ENCODE measurements at places on chromosomes 7 and 10.

GRCh38 chr7:157361537-157361936 lies 24.7 kb downstream of the DNAJB6 start:
- no peak for DNase-seq

DNA sequence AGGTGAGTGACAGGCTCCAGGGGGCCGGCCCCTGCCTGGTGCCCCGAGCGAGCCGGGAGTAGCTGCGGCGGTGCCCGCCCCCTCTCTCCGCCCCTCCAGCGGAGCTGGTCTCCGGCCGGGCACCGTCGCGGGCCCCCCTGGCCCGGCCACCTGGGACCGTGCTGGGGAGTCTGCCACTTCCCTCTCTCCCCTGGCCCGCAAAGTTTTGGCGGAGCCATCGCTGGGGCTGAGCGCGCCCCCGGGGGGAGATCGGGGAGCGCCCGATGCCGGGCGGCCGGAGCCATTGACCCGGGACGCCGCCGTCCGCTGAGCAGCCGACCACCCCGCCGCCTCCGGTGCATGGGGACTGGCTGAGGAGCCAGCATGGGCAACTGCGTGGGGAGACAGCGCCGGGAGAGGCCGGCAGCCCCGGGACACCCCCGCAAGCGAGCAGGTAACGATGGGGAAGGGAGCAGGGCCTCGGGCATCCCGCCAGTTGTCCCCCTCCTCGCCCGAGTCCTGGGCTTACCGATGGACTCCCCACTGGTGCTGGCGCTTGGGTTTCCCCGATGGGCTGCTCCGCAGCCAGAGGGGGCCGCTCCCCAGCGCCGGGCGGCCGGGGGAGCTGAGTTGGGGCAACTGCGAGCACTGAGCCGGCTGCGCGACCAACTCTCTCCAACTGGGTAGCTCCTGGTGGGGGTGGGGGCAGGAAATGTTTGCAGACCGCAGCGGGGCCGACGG lies at the start of gene UBTD1:
UBTD1 (plus strand) TSS at position 84 of the 720 bp plus-strand sequence; CDS start at position 364, 280 bp downstream.
- no peak for DNase-seq

- no peak for DNase-seq
Measured at GRCh38 chr7:28145931-28146330, 34.7 kb downstream of the JAZF1 start.

DNA sequence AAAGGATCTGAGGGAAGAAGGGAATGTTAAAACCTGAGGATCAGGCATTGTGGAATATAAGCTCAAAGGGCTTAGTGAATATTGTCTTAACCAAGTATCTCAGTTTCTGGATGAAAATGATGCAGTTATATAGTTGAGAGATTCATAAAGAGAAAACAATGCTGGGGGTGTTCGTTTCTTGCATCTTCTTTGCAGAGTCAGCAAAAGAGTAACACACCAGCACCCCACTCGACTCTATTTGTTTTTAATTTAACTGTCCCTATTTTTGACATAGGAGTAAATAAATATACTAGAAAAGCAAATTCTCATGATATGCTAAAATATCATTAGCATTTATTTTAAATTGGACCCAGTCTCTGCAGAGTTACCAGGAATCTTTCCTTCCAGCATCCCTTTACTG lies 7.6 kb upstream of the OIT3 start:
- no peak for DNase-seq

GRCh38 chr7:23422909-23423308 lies 47.4 kb downstream of the IGF2BP3 start:
- DNase-seq = no peak

DNA sequence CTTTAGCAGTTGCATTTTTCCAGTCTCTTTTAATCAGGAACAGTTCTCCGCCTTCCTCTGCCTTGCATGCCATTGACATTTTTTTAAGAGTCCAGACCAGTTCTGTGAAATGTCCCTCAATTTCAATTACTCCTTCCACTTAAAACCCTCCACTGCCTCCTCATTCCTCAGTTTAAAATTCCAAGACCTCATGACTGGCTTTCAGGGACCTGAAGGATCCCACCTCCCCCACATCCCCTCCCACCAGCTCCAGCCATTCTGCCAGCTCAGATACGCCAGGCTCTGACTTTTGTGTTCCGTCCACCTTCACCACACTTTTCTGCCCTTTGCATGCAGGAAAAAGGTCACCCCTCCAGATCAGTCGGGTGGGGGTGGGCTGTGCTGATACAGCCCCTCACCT lies 8.7 kb downstream of the TNRC18 start:
- no peak for DNase-seq

GRCh38 chr7:132024290-132024689 lies 467.9 kb upstream of the PODXL start:
- no peak for DNase-seq

GRCh38 chr10:103800789-103801540 lies 54.4 kb downstream of the SH3PXD2A start:
- DNase-seq = no peak

- DNase-seq = no peak
Measured at GRCh38 chr10:32125023-32125422, 68.8 kb upstream of the KIF5B start.

- no peak for DNase-seq
Measured at GRCh38 chr7:157077021-157077420, 61.7 kb upstream of the UBE3C start.

- DNase-seq = no peak
Measured at GRCh38 chr10:54869022-54869421, 68.0 kb upstream of the PCDH15 start.

GRCh38 chr7:6317797-6318438 lies 45.5 kb upstream of the CYTH3 start:
- peak; percentile 45 for DNase-seq

GRCh38 chr10:91521439-91521838 lies 111.3 kb downstream of the HECTD2 start:
- peak; percentile 20 for DNase-seq

DNA sequence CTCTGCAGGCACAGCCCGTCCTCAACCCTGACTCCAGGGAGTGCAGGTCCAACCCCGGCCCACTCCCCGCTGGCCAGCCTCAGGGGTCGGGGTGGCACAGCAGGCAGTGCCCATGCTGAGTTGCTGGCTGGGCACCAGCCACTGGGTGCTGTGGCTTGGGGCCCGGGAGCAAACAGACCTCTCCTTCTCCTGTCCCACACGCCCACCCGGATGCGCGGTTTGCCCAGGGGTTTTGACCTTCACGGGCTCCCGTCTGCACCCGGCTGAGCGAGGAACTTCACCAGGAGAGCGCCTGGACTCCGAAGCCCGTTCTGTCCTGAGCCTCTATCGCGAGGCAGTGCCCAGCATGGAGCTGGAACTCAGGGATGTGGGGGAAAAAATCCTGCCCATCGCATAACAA lies 2.6 kb upstream of the GRIFIN start:
- DNase-seq = no peak

- peak; percentile 81 for DNase-seq
Measured at GRCh38 chr7:147869456-147869855, 721.1 kb upstream of the C7orf33 start.

DNA sequence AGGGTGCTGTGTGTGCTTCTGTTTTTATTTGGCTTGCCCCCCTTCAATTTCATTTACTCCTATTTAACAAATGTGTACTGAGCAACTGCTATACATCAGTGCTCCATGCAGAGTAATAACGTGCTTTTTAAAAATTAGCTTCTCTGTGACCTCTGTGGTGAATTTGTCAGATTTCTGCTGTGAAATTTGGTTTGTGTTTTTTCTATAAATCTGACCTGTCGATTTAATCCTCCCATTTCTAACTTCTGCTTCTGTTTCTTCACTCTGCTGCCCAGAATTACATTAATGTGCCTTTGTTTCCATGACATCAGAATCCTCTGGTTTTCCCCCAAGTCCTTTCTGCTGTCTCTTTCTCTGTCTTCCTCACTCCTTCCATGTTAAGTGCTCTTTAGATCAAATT lies 123.8 kb upstream of the CACNA2D1 start:
- no peak for DNase-seq

- DNase-seq = no peak
Measured at GRCh38 chr10:88765816-88766215, 6.0 kb downstream of the LIPN start.

DNA sequence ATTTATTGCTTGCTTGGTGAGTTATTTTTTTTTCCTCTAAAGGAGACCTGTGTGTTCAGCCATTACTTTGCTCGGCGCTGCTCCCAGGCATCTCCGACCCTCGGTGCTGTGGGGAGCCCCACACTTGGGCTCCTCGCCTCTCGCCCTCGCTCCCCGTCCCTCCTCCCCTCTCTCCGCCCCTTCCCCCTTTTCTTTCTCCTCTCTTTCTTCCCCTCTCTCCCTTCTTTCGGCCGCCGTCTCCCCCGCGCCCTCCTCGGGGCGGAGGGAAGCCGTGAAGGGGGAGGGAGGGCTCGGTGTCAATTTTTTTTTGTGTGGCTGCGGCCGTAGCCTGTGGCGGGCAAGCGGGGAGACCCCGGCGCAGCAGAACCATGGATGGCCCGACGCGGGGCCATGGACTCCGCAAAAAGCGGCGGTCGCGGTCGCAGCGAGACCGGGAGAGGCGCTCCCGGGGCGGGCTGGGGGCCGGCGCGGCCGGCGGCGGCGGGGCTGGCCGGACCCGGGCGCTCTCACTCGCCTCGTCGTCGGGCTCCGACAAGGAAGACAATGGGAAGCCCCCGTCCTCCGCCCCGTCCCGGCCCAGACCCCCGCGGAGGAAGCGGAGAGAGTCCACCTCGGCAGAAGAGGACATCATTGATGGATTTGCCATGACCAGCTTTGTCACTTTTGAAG lies 1.1 kb downstream of the AUTS2 start:
- DNase-seq = no peak

- no peak for DNase-seq
Measured at GRCh38 chr7:134593530-134594392, 44.9 kb downstream of the AKR1B15 start.

GRCh38 chr7:29486191-29486700 lies 77.4 kb upstream of the PRR15 start:
- no peak for DNase-seq

DNA sequence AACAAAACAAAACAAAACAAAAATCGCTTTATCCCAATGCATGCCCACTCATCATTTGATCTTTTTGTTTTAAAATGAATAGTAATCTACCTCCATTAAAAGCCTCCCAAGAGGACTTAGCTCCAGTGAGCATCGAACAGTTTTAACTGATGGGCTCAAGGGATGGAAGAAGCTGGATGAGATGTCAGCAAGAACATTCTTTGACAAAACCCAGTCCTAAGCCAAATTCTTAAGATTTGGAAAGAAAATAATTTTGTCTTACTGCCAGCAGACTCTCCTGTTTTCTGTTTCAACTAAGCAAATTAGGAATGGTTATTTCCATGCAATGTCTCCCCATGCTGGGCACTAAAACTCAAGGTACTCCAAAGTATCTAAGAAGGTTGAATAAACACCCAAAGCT lies 127.3 kb downstream of the RNLS start:
- DNase-seq = no peak

DNA sequence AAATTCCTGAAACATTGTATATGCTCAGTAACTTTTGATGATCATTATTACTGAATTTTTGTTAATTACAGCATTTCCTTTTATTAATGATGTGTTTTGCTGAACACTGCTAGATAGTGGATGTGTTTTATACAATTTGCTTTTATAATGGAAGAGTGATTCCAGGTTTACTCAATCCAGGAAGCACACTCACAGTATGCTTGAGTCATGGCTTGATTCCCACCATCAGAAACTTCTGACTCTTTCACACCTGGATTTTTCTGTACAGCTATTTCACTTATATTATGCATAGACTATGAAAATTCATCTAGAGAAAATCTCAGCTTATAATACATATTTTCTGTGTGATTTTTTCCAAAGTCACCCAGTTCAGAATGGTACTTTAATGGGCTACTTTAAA lies 1040.9 kb downstream of the GRM8 start:
- no peak for DNase-seq

- no peak for DNase-seq
Measured at GRCh38 chr10:124245806-124246440, 152.5 kb upstream of the CHST15 start.

DNA sequence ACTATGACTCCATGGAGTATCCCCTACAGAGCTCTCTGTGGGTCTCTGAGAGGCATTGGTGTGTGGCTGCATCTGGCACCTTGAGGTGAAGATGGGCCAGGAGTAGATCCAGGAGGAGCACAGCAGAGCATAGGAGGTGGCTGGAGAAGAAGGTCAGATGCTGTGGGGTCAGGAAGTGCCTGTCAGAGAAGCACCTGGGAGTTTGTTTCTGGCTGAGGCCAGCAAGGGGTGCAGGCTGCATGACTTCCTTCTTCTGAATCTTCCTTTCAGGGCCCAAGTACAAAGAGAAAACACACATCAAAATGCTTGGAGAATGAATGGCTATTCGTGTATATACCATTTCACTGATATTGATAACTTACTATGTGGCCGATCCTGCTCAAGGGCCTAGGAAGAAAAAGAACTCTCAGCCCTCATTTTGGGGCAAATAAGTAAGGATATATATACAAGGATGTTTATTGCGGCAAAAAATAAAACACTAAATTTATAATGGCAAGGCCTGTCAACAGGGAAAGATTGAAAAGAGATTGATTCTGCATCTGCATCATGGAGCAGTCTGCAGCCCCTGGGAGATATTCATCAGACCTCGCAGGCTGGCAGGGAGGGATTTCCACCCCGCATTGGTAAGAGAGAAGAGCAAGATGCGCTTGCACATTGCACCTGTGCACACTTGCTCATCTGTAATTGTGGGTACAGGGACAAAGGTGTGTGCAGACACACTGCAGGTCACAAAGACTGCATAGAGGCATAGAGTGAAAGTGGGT lies 39.2 kb downstream of the PTPRE start:
- no peak for DNase-seq

GRCh38 chr7:77382532-77382931 lies 33.6 kb downstream of the GSAP start:
- no peak for DNase-seq

GRCh38 chr10:131646551-131647525 lies 254.0 kb upstream of the PPP2R2D start:
- no peak for DNase-seq

DNA sequence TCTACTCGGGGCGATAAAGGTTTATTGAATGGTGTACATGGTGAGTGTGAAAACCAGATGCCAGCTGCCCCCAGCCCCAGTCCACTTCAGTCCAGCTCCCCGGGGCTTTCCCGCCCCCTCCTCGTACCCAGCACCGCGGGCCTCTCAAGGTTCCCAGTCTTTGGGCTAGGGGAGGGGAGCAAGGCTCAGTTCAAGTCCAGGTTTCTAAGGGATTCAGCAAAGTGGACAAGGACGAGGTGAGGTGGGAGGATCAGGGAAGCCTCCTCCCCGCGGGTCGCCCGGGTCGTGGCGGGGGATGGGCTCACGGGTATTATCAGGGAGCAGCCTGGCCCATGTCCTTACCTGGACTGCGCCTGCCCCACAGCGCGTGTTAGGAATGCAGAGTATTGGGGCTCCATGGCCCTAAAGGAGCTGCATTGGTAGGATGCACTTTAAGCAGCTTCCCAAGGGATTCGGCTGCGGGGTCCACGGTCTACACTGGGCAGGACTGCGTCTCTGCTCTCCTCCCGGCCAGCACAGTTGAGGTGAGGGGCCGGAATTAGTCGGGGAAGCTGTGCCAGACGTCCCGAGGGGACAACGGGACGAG lies 541 bp upstream of the PFKFB3 start:
- no peak for DNase-seq

- DNase-seq = no peak
Measured at GRCh38 chr7:117296066-117296465, 26.8 kb downstream of the WNT2 start.

Measured in MV-4-11 (cell line).